ENCODE measurements at places on chromosomes 3 and 15.

GRCh38 chr15:39247574-39247973 lies 333.3 kb upstream of the THBS1 start:
- no peak for DNase-seq

GRCh38 chr15:95680728-95681127 lies 649.8 kb upstream of the NR2F2 start:
- DNase-seq: no peak

DNA sequence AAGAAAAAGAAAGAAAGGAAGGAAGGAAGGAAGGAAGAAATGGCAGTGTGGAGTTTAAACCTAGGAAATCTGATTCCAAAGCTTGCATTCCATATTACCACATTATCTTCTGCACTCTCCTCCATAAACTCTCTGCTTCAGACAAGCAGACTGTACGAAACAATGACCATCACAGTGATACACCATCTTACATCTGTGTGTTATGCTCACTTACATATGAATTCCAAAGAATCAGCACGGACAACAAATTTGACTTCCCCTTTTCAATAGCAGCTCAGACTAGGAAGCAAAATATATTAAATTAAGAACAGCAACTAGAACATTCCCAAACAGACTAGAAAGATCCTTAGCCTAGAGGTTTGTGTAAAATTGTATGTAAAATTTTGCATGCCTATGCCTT lies 18.0 kb upstream of the PPM1L start:
- no peak for DNase-seq

DNA sequence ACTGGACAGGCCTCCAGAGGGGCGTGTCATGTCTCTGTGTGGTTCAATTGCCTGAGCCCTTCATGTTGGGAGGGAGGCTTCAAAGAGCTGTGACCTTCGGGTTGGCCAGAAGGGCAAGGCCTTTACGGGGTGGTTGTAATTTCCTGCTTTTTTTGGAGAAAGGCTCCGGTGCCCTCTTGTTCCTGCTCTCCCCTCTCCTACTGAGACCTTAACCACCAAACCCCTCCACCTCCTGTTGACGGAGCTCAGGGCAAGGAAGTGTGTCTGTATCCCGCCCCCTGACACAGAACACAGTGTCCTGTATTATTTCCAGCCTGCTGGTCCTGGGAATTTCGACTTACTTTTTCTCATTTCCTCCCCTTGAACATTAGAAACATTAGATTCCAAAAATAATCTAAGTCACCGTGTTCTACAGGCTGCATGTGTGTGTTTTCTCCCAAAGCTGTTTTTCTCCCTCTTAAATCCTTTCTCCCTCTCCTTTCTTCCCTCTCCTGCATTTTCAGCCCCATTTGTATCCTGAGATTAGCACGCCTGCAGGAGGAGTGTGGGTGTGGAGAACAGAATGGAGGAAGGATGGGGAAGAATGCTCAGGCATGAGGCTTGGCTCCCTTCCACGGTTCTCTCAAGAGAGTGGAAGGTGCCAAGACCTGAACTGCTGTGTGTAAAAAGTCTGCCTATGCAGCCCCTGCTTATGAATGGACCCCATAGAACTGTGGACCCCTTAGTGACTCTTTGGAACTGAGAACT lies 285.4 kb upstream of the ROPN1 start:
- DNase-seq: no peak

DNA sequence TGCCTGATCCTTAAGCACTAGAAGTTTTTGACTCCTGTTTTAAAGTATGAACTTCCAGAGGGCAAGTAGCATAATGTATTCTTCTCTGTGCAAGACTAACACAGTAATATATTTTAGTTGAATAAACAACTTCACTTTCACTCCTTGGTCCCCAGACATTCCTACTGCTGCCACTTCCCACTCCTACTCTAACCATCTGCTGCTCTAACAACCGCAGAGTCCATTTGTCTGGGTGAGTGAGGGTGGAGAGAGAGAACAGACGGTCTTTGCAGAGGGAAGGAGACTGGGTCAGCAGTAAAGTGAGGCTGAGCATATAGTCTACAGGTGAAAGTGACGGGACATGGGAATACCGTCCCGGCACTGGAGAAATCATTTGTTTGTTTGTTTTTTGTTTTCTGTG lies 301.0 kb upstream of the SLCO3A1 start:
- no peak for DNase-seq

DNA sequence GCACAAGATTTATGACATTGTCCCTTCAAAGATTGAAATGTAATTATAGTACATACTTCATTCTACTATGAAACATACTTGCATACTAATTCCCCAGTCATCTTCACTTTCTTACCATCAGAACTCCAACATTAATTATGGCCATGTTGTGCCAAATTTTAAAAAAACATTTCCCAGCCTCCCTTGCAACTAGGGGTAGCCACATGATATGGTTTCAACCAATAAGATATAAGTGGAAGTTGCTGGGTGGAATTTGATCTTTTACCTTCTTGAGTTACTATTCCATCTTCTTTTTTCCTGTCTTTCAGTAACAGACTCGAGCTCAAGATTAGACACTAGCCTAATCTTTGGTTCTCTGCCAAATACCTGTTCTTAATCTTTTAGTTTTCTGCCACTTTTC lies 25.6 kb upstream of the UBE3A start:
- no peak for DNase-seq

DNA sequence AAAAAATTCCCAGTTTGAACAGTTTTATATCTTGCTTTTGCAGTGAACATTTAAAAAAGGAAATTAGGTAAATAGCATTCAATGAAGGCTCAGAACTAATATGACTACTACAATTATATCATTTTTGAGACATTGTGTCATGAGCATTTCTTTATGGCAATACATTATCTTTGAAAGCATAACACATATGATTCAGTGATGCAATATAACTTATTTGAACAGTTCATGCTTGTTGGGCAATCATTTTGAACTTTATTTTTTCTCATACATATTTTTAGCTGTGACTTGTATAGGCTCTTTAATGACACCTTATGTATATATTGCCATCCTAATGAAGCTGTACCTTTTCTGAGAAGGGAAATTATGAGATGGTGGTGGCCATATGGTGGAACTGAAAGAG lies 828.6 kb upstream of the NR2F2 start:
- DNase-seq: no peak

DNA sequence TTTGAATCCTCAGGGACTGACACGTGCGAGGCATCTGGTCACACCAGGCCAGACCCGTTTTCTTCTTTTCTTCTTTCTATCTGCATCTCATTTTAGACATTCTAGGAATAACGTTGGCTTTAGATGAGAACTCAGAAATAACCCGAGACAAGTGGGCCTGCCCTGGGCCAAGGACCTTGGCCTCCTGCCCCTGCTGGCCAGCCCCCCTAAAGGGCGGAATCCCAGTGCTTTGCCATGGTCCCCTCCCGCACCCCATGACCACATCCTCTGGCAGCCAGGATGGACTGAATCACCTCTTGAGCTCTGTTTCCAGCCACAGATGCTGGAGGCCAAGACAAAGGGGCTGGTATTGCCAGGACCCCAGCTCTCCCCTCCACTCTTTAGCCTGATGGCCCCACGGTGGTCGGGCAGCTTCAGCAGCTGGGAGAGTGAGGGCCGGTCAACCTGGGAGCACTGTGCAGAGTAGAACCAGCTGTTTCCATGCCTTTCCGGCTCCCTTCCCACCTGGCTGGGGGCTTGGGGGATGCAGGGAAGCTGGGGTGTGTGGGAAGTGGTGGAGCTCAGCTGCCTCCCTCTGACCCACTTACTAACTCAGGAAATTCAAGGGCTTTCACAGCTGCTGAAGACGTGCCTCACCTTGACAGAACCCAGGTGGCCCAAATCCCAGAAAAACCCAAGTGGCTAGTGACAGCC lies 190.9 kb downstream of the FAM43A start:
- DNase-seq: no peak

- peak; percentile 6 for DNase-seq
Observed at GRCh38 chr3:119918992-119919933, 137.4 kb downstream of the NR1I2 start.

- no peak for DNase-seq
Observed at GRCh38 chr3:161649900-161650484, 153.4 kb downstream of the OTOL1 start.

GRCh38 chr3:112437146-112438022 lies 61.9 kb downstream of the BTLA start:
- DNase-seq: peak; percentile 63

DNA sequence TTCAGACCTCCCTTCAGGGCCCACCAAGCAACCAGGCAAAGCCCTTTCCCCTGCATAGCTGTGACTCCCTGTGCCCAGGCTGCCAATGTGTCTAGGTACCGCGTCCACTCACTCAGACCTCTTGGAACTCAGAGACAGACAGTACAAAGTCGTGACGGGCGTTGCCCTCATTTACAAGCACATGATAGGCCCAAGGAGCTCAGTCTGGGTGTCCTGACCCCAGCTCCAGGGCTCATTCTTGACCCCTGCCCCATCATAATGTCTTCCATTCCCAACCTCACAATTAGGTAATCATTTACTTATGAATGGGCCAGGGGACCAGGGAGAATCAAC lies 56.0 kb downstream of the KLF13 start:
- no peak for DNase-seq

GRCh38 chr3:30692498-30693130 lies 86.2 kb downstream of the TGFBR2 start:
- DNase-seq: peak; percentile 54

- no peak for DNase-seq
Observed at GRCh38 chr3:103127737-103128136, 692.9 kb downstream of the ZPLD1 start.

- no peak for DNase-seq
Observed at GRCh38 chr3:123469323-123469995, 20.6 kb upstream of the ADCY5 start.

GRCh38 chr3:111321786-111322185 lies 220.2 kb upstream of the CD96 start:
- DNase-seq: peak; percentile 17

DNA sequence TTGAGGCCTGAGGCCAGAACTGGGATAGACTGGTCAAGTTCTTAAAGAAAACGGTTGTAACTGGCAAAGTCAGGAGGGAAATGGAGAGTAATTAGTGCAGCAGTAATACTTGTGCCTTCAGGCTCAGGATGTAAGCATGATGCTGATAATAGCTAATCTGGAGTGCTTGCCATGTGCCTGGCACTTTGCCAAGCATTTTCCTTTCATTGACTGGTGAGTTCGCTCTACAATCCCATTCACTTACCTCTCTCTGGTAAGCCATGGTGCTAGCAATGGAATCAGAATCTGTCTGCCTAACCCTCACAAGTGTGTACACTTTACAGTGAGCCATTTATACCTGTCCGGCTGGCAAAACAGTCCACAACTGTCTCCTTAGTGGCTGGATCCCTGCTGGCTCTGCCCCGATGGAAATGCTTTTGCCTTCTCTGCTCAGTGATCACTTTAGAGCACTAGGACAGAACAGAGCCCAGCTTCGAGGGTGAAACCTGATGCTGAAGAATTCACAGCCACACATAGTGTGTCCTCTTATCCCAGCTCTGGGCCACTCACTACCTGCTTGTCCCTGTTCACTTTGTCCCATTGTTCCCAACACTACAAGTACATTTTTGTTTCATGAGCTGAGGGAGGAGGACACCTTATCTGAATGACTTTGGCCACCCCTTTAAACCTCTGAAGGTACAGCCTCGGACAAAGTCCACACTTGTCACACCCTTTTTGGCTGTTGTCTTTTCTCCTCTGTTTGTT lies 10.3 kb downstream of the CHP1 start:
- peak; percentile 98 for DNase-seq

DNA sequence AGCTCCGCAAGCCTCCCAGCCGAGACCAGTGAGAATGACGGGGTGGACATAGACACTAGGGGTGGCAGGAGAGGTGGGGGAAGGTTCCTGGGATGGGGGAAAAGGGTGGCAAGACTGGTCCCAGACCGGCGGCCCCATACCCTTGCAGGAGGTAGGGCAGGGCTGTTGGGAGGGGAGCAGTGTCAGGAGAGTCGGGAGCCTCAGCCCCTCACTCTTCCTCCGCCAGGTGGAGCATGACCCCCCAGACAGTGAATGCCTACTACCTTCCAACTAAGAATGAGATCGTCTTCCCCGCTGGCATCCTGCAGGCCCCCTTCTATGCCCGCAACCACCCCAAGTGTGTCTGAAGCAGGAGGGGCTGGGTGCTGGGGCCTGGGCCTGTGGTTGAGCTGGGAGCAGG lies 8.7 kb upstream of the PSMD2 start:
- no peak for DNase-seq

- DNase-seq: no peak
Observed at GRCh38 chr15:100515758-100516157, 13.0 kb downstream of the CERS3 start.
